Activated naive CD4-positive, alpha-beta T cell treated with anti-CD3 and anti-CD28 coated beads for 36 hours (primary cell): ENCODE measurements at places on chromosomes 16 and 17.

GRCh38 chr16:14509675-14510132, 120.4 kb downstream of the PARN start:
- no peak for DNase-seq

DNA sequence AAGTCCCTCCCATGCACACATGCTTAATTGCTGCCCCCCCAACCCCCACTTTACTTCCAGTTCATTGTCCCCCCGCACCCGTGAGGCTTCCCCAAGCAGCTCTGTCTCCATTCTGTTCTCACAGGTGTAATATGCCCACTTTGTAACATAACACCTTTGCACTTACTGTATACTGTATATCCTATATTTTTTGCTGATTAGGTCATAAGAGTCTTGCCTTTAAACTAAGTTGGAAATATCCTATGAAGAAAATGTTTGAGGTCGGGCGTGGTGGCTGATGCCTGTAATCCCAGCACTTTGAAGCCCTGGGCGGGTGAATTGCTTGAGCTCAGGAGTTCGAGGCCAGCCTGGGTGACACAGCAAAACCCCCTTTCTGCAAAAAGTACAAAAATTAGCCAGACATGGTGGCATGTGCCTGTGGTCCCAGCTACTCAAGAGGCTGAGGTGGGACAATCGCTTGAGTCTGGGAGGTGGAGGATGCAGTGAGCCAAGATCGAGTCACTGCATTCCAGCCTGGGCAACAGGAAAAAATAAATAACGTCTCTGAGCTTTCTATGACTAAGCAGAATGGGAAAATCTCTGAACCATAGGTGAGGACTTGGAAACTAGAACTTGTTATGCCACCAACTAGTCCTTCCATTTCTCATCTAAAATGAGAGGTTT, 76.1 kb downstream of the TNRC6C start:
- DNase-seq = no peak

- no peak for DNase-seq
These were observed 124.0 kb downstream of the ABCC6 start for GRCh38 chr16:16099320-16099719.

DNA sequence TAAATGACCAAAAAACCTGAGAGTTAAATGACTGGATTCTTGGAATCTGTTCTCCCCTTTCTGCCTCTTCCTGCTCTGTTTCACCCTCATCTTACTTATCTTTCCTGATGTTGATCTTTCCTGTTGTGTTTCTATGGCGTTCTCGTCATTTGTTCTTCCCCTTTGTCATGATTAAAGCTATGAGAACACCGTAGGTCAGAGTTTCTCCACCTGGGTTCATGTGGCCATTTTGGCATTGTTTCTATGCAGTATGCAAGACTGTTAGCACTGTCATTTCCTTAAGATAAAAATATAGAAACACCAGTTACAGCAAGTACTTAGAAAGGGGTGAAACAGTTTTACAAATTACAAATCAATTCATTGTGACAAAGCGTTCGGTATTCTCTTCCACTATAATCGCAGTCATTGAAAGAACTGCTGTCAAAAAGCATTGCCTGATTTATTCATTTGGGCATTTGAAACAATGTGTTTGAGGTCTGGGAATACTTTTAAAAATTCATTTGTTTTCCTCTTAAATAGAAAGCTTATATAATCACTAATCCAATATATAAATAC, 166.0 kb downstream of the PHKB start:
- DNase-seq = no peak

GRCh38 chr16:28867241-28867640, 3.6 kb downstream of the SH2B1 start:
- no peak for DNase-seq

- DNase-seq = no peak
These were observed 84.6 kb downstream of the SPAG9 start for GRCh38 chr17:51036084-51036483.

DNA sequence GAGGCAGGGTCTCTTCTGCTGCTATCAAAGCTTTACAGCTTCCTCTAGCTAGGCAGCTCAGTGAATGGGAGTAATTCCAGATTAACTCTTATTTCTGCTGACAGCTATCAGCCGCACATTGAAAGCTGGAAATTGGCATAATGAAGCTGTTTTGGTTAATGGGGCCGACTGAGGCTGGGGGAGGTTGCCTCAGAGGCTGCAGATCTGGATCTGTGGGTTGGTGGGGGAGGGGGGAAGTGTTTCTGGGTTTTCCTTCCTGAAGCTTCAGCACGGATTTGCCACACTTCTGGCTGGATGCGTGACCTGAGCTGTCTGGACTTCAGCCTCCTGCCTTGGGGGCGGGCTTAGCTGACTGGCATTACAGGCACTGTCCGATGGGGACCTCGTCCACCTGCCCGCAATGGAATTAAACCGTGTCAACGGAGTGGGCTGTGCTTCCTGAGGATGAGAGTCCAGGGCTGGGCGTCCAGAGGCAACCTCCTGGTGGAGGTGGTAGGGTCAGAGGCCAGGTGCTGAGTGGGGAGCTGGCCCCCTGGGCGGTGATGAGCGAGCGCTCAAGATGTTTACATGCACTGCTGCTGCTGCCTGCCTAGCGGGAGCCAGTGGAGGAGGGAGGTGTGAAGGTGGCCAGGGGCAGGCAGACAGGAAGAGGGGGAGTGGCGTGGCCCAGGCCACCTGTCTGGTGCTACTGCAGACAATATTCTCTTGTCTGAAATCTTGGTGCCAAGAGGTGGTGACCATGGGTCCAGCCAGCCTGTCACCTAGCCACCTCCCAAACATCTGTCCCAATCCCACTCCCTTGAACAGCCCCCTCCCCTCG, 6.7 kb upstream of the ABCC3 start:
- no peak for DNase-seq

DNA sequence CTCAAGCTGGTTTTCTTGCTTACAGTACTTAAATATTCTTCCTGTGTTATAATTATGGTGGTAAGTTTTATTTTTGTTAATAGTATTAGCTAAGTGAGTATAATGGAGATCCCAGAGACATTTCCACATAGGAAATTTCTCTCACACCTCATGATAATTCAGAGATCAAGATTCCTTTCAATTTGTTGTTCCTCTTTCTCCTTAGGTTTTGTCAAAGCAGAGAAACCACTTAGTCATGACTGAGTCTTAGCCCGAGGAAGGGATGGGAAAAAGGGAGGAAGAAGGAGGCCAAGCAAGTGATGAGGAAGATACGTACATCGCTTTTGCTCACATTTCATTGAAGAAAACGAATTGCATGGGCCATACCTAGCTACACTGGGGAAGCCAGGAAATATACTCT, 18.4 kb downstream of the ESRP2 start:
- DNase-seq = no peak

GRCh38 chr17:17295141-17295540, 8.0 kb upstream of the NT5M start:
- DNase-seq = no peak

DNA sequence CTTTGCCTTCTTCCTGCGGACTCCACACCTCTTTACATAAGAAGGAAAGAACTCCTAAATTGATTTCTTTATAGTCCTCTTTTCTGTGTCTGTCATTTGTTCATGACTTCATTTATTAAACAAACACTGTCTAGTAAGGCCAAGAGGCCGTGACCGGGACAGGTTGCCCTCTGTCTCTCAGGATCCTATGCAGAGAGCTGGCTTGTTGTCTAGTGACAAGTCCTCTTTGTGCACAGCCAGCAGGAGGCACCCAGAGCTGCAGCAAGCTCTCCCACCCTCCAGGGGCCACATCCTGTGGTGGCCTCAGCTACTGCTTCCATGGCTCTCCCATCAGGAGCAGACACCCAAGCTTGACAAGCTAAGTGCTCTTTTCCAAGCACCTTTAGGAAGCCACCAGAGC, 50.6 kb downstream of the PLD6 start:
- DNase-seq = peak; percentile 37

GRCh38 chr16:82954224-82954929, 327.6 kb downstream of the CDH13 start:
- no peak for DNase-seq

DNA sequence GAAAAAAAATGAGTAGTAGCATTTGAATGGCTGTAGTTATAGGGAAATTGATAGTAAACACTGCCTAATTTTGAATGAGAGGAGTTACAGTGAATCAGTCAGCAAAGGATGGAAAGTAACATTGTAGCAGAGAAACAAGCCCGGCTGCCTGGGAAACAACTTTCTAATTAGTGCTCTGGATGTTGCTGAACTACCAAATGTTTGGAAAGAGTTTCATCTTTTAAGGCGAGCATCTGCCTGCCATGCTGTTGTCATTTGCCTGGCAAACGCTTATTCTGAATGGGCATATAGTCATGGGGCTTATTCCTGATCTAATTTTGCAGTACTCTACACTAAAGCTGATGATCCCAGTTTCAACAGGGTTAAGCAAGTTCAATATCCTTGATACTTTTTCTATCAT, 138.6 kb downstream of the CDH11 start:
- no peak for DNase-seq

DNA sequence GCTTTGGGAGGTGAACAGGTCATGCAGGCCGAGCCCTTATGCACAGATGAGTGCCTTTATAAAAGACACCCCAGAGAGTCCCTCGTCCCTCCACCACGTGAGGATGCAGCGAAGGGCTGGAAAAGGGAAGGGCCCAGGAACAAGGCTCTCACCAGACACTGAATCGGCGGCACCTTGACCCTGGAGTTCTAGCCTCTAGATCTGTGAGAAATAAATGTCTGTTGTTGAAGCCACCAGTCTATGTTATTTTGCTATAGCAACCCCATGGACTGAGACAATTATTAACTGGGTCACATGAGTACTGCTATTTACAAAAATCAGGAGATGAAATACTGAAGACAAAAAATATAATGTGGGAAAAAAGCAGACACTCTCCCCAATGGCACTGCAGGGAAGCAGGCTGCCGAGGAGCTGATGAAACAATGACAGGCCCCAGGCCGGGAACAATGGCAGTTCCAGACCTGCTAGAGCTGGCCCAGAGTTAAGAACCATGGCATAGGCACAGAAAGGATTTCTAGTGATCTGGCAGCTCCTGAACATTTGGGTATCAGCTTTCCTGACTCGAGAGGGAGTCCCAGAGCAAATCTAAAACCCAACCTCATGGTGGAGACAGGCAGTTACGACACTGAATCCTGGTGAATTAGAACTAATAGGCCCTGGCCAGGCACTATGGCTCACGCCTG, 17.8 kb upstream of the GGA2 start:
- DNase-seq = no peak

- no peak for DNase-seq
These were observed 29.9 kb downstream of the NKD1 start for GRCh38 chr16:50578137-50578536.

DNA sequence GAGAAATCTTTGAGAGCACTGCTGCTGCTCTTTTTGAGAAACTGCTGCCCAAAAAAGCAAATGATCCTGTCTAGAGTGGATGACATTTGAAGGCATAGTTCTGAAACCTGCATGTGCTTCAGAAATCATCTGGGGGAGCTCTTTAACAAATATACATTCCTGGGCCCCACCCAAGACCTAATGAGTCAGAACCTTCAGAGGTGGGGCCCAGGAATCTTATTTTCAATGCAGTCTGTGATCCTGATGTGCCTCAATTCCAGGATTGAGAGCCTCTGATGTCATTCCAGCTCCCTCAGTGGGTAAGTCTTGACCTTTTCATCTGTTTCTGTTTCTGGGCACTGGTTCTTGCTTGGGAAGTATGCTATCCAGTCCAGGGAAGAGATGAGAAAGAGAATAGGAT, 42.3 kb downstream of the HNF1B start:
- no peak for DNase-seq

- no peak for DNase-seq
These were observed 45.2 kb upstream of the BCAR1 start for GRCh38 chr16:75296606-75297005.
